NCI-H460 (cell line): ENCODE measurements at places on chromosomes 6 and 20. TPM values are rescaled to one million over a fixed set of nuclear protein-coding genes. Genes with fewer than 3 reads are reported as not detected.

The COL11A2 gene
- total RNA-seq: 0.05 TPM in 1 of 2 replicates, not detected in the other

The RNF217 gene
- total RNA-seq: 12.2 and 13.3 TPM in 2 replicates

The HCRTR2 gene
- total RNA-seq: not detected in 2 replicates

The SLA2 gene
- 0.05 TPM in 1 of 2 replicates, not detected in the other for total RNA-seq

The WFDC12 gene
- not detected in 2 replicates for total RNA-seq

The FABP7 gene
- total RNA-seq: not detected in 2 replicates

The CLPSL2 gene
- total RNA-seq: not detected in 2 replicates

The SLC17A4 gene
- total RNA-seq: not detected in 2 replicates

The DACT2 gene
- total RNA-seq: not detected in 2 replicates

The ADGRB3 gene
- 2.3 and 3.2 TPM in 2 replicates for total RNA-seq

The GABRR1 gene
- not detected in 2 replicates for total RNA-seq

The KHDC1 gene
- 1.5 and 2.8 TPM in 2 replicates for total RNA-seq

The SIM1 gene
- total RNA-seq: not detected in 2 replicates

The RFX6 gene
- not detected in 2 replicates for total RNA-seq

The PLA2G7 gene
- 7.9 and 10.6 TPM in 2 replicates for total RNA-seq

The MUCL3 gene
- total RNA-seq: 0.15 TPM in 1 of 2 replicates, not detected in the other

The LY6G6D gene
- not detected in 2 replicates for total RNA-seq

The CARMIL1 gene
- total RNA-seq: 1.6 and 2.6 TPM in 2 replicates

The LRFN2 gene
- not detected in 2 replicates for total RNA-seq

The ZNF165 gene
- 0.84 and 1.1 TPM in 2 replicates for total RNA-seq

The PERP gene
- total RNA-seq: 87.1 and 90.5 TPM in 2 replicates

The STMND1 gene
- total RNA-seq: not detected in 2 replicates

The OOEP gene
- total RNA-seq: not detected in 2 replicates

The VSX1 gene
- not detected in 2 replicates for total RNA-seq

The NTSR1 gene
- total RNA-seq: 19.3 and 22.3 TPM in 2 replicates

The RAD21L1 gene
- total RNA-seq: 0.25 and 0.32 TPM in 2 replicates

The CPXM1 gene
- not detected in 2 replicates for total RNA-seq

The TCP11 gene
- total RNA-seq: not detected in 2 replicates

The COL9A3 gene
- total RNA-seq: 5.8 and 7.8 TPM in 2 replicates

The VARS1 gene
- total RNA-seq: 42.1 and 46.7 TPM in 2 replicates

The BPI gene
- total RNA-seq: not detected in 2 replicates

The BPIFB4 gene
- not detected in 2 replicates for total RNA-seq

The SLC35D3 gene
- total RNA-seq: not detected in 2 replicates

The DDO gene
- 0.89 and 1.0 TPM in 2 replicates for total RNA-seq

The LY6G6C gene
- not detected in 2 replicates for total RNA-seq

The PRICKLE4 gene
- total RNA-seq: 0.40 and 1.2 TPM in 2 replicates

The ERMARD gene
- total RNA-seq: 14.7 and 16.8 TPM in 2 replicates

The OPRL1 gene
- 0.17 and 0.32 TPM in 2 replicates for total RNA-seq

The CCM2L gene
- total RNA-seq: not detected in 2 replicates

The ATXN1 gene
- total RNA-seq: 16.4 and 20.4 TPM in 2 replicates

The CLDN20 gene
- total RNA-seq: not detected in 2 replicates

The BPIFA1 gene
- total RNA-seq: not detected in 2 replicates

The PGC gene
- not detected in 2 replicates for total RNA-seq

The BPIFB2 gene
- total RNA-seq: not detected in 2 replicates

The KCNK17 gene
- total RNA-seq: not detected in 2 replicates

The PTCRA gene
- total RNA-seq: not detected in 2 replicates

The FAM83C gene
- not detected in 2 replicates for total RNA-seq

The CALHM4 gene
- total RNA-seq: not detected in 2 replicates

The TRERF1 gene
- 2.1 and 2.8 TPM in 2 replicates for total RNA-seq

The MEI4 gene
- total RNA-seq: not detected in 2 replicates

The SIRPB2 gene
- not detected in 2 replicates for total RNA-seq

The KIAA1755 gene
- total RNA-seq: not detected in 2 replicates

The GGTLC1 gene
- total RNA-seq: not detected in 2 replicates

The FOXF2 gene
- total RNA-seq: 16.4 and 17.3 TPM in 2 replicates

The SEC23B gene
- 129 and 133 TPM in 2 replicates for total RNA-seq

The TMC2 gene
- not detected in 2 replicates for total RNA-seq

The ULBP1 gene
- 7.2 and 7.7 TPM in 2 replicates for total RNA-seq
